Thoracic aorta (tissue), 2 donors: ENCODE measurements at places on chromosomes 1 and 21. TPM values are rescaled to one million over a fixed set of nuclear protein-coding genes. Genes with fewer than 3 reads are reported as not detected.
A peak's percentile ranks its signal among the peaks of the same experiment; 100 is the strongest.

DNA sequence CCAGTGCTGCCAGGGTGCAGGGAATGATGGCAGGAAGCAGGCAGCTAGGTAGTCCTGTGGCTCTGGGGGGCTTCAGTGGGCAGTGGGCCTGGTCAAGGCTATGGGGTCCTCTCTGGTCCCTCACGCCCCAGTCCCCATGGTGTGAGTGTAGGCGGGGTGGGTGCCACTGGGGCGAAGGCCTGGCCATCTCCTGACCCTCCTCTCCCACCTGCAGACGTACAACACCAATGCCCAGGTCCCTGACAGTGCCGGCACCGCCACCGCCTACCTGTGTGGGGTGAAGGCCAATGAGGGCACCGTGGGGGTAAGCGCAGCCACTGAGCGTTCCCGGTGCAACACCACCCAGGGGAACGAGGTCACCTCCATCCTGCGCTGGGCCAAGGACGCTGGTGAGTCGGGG lies 53.7 kb downstream of the ALPL start:
- no peaks in the 10 kb centered on the region for H3K36me3 ChIP-seq
- H3K27ac ChIP-seq, result no peak overlapping the region
- DNase-seq, result no peak
- H3K27me3 ChIP-seq, result no peaks in the 10 kb centered on the region
- H3K4me3 ChIP-seq, result no peak overlapping the region

DNA sequence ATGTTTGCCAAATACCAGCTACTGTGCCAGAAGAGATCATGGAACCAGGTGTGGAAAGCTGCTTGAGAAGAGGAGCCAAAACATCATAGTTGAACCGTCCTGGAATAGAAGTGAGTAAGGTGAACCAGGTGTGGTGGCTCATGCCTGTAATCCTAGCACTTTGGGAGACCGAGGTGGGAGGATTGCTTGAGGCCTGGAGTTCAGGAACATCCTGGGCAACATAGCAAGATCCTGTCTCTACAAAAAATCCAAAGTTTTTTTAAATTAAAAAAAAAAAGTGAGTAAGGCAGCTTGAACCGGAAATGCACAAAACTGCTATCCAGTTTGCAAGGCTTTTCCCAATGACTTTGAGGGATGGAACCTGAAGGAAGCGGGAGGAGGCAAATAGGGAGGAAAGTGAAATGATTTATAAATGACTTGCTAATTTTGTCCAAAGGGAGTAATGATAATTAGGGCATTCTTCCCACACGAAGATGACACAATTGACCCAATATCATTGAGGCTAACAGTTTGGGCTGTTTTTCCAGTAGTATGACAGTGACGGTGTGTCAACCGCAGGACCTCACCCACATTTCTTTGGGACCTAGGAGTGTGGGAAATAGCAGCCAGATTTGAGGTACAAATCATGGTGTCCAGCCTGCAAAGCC lies 1.5 kb upstream of the CNN3 start:
- H3K27me3 ChIP-seq, result no peaks in the 10 kb centered on the region
- H3K27ac ChIP-seq, result peak overlapping the region; percentile 99
- no peaks in the 10 kb centered on the region for H3K36me3 ChIP-seq
- peak overlapping the region; percentile 92 for H3K4me3 ChIP-seq
- no peak for DNase-seq

The SLC6A9 gene
- total RNA-seq, result 26.8 TPM

GRCh38 chr1:26717017-26717491 lies 21.2 kb downstream of the ARID1A start:
- H3K27me3 ChIP-seq, result no peaks in the 10 kb centered on the region
- no peak overlapping the region for H3K27ac ChIP-seq
- no peak overlapping the region for H3K4me3 ChIP-seq
- H3K36me3 ChIP-seq, result no peaks in the 10 kb centered on the region
- no peak for DNase-seq
- peaks cover 91% of the 10 kb centered on the region for H3K4me1 ChIP-seq

The LAMC1 gene
- total RNA-seq, result 273 TPM

- H3K27me3 ChIP-seq, result no peaks in the 10 kb centered on the region
- H3K36me3 ChIP-seq, result no peaks in the 10 kb centered on the region
- peaks cover 15% of the 10 kb centered on the region for H3K4me1 ChIP-seq
- H3K27ac ChIP-seq, result no peak overlapping the region
These were observed 128.7 kb downstream of the TLR5 start for GRCh38 chr1:223014142-223014873.

DNA sequence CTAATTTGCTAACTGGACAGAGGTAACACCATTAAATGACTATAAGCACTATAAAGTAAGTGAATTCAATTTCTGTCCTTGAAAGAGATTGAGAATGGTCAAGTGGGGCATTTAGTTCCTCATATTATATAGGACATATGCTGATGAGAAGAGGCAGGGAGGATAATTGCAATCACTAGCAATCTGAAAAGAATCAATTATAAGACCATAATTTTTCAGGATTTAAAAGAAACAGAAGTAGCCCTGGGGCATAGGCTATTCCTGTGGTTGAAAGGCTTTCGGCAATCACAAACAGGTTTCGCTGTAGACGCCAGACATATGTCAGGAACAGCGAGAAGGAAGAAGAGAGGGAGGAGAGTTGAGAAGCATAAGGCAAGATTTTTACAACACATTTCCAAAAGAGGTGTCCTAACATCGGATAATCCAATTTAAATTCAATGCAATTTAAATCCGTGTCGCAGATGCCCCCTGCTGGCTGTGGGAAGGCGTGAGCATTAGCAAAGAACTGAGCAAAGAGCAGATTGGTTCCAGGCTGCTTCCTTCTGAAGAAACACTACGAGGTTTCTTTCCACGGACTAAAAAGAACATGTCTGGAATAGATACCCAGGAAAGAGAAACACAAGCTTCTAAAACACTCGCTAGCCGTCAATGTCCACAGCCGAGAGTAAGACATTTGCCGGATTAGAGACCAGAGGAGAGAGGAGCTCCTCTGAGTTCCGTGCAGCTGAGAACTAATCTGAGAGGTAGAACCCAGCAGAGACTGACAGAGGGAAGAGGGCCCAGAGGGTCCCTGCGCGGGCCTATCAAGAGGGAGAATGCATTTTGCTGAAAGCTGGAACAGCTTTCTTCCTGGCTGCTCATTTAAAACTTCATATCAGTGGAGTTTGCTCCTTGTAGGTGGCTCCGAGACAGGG lies 27.9 kb downstream of the RGS5 start:
- peak overlapping the region; percentile 87 for H3K27ac ChIP-seq
- H3K4me3 ChIP-seq, result peak overlapping the region; percentile 56
- DNase-seq, result peak; percentile 31
- H3K4me1 ChIP-seq, result peaks cover 96% of the 10 kb centered on the region
- no peaks in the 10 kb centered on the region for H3K36me3 ChIP-seq

- no peaks in the 10 kb centered on the region for H3K4me1 ChIP-seq
- H3K36me3 ChIP-seq, result peaks cover 7% of the 10 kb centered on the region
- H3K27me3 ChIP-seq, result no peaks in the 10 kb centered on the region
- no peak overlapping the region for H3K27ac ChIP-seq
- no peak overlapping the region for H3K4me3 ChIP-seq
These were observed 84.4 kb downstream of the ADARB1 start for GRCh38 chr21:45158491-45159423.

- H3K27me3 ChIP-seq, result no peaks in the 10 kb centered on the region
- H3K36me3 ChIP-seq, result no peaks in the 10 kb centered on the region
- no peak overlapping the region for H3K4me3 ChIP-seq
- H3K4me1 ChIP-seq, result no peaks in the 10 kb centered on the region
- no peak for DNase-seq
These were observed 58.4 kb downstream of the PLEKHA6 start for GRCh38 chr1:204301171-204301957.

The ERICH3 gene
- not detected for total RNA-seq

GRCh38 chr21:38830671-38831525 lies 25.2 kb downstream of the ETS2 start:
- H3K4me1 ChIP-seq, result peaks cover 15% of the 10 kb centered on the region
- no peak for DNase-seq
- no peak overlapping the region for H3K27ac ChIP-seq
- H3K4me3 ChIP-seq, result no peak overlapping the region
- no peaks in the 10 kb centered on the region for H3K27me3 ChIP-seq

The USP1 gene
- total RNA-seq, result 19.8 TPM

GRCh38 chr1:99544328-99544727 lies 101.6 kb upstream of the PALMD start:
- no peaks in the 10 kb centered on the region for H3K27me3 ChIP-seq
- no peaks in the 10 kb centered on the region for H3K36me3 ChIP-seq
- no peak overlapping the region for H3K27ac ChIP-seq
- H3K4me3 ChIP-seq, result no peak overlapping the region

The CD1D gene
- 1.9 TPM for total RNA-seq

The KRTAP11-1 gene
- not detected for total RNA-seq

The GCLM gene
- 28.4 TPM for total RNA-seq

The KIRREL1 gene
- total RNA-seq, result 111 TPM

- H3K36me3 ChIP-seq, result no peaks in the 10 kb centered on the region
- no peak for DNase-seq
- no peaks in the 10 kb centered on the region for H3K4me1 ChIP-seq
- no peak overlapping the region for H3K4me3 ChIP-seq
- no peak overlapping the region for H3K27ac ChIP-seq
These were observed 6.2 kb downstream of the HPCAL4 start for GRCh38 chr1:39685071-39685470.

The SPRR2A gene
- not detected for total RNA-seq

The SERPINC1 gene
- total RNA-seq, result not detected

The C2CD4D gene
- total RNA-seq, result not detected

GRCh38 chr1:86503406-86504136 lies 34.8 kb downstream of the CLCA1 start:
- no peaks in the 10 kb centered on the region for H3K36me3 ChIP-seq
- no peaks in the 10 kb centered on the region for H3K27me3 ChIP-seq
- H3K4me3 ChIP-seq, result peak overlapping the region; percentile 66
- no peak for DNase-seq
- H3K27ac ChIP-seq, result no peak overlapping the region
- H3K4me1 ChIP-seq, result peaks cover 7% of the 10 kb centered on the region

DNA sequence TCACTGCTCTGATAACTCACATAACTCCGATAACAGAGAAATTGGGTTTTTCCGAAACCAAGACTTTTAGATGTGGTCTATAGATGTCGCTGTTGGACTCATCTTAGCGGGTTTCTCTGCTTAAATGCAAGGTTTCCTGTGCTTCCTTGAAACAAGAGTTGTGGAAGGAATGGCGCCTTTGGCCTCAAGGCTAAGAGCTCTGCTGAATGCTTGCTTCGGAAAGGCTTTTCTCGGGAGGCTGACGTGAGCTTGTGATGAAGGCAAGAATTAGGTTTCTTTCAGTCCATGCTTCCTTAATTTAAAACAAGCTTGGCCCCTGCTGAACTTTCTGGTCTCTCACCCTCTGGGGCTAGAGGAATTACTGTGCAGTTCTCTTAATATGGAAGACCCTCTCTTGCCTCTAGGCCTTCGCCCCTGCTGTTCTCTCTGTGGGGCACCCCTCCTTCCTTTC lies 113.5 kb downstream of the MAP3K21 start:
- H3K27me3 ChIP-seq, result no peaks in the 10 kb centered on the region
- H3K36me3 ChIP-seq, result no peaks in the 10 kb centered on the region
- H3K27ac ChIP-seq, result no peak overlapping the region
- no peak overlapping the region for H3K4me3 ChIP-seq
- no peak for DNase-seq
- no peaks in the 10 kb centered on the region for H3K4me1 ChIP-seq

- DNase-seq, result no peak
- H3K27me3 ChIP-seq, result no peaks in the 10 kb centered on the region
- H3K4me3 ChIP-seq, result no peak overlapping the region
These were observed 881.4 kb upstream of the B3GALT2 start for GRCh38 chr1:194067772-194068171.

The PRSS38 gene
- total RNA-seq, result not detected

DNA sequence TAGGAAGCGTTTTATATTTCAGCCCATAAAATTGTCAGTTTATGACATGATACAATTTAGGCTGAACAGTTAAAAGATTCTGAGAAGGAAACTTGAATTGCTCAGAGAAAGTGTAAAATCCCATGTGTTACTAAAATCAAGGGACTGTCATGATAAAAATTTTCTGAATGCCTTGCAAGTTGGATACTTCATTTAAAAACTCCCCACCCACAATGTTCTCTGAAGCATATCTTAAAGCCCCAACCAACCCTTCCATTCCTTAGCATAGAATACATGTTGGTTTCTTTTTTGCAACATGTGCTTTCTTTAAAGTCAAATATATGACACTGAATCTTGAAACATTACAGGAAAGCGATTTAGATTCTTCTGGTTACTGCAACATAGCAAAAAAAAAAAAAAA lies 97.4 kb downstream of the MRPL39 start:
- no peak overlapping the region for H3K4me3 ChIP-seq
- no peaks in the 10 kb centered on the region for H3K36me3 ChIP-seq
- no peaks in the 10 kb centered on the region for H3K27me3 ChIP-seq
- DNase-seq, result no peak

DNA sequence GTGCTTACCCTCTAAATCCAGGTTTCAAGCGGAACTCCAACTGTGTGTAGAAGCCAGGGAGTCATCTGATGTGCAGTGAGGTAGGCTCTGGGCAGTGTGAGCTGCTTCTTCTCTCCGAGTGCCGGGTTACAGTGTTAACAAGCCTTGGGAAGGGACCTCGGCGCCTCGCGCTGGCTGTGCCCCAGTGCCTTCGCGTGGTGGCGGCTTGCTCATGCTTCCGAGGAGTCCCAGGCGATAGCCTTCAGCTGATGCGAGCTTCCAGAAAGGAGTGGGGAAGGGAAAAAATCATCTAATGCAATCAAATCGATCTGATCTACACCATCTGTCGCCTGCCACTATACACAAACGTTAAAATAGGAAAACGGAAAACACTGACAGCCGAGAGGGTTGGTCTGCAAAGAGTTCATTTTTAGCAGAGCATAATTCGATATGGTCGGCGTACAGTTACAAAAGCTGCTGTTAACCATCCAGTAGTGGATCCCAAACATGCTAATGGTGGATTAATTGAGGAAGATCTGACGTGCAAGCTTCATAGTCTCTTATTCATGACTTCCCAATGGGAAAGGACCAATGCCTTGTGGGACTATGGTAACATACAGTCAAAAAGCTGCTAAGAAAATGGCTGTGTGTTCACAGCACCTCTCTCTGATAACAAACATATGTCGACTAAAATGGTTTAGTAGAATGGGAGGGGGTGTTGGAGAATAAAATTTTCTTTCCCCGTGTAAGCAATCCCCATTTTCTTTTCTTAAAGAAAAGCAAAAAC lies 128.7 kb upstream of the DPYD start:
- no peak overlapping the region for H3K4me3 ChIP-seq
- H3K4me1 ChIP-seq, result peaks cover 27% of the 10 kb centered on the region
- H3K27me3 ChIP-seq, result no peaks in the 10 kb centered on the region
- no peak for DNase-seq

- H3K27me3 ChIP-seq, result no peaks in the 10 kb centered on the region
- H3K27ac ChIP-seq, result peak overlapping the region; percentile 83
- peaks cover 58% of the 10 kb centered on the region for H3K4me1 ChIP-seq
- DNase-seq, result no peak
- H3K4me3 ChIP-seq, result peak overlapping the region; percentile 69
- H3K36me3 ChIP-seq, result no peaks in the 10 kb centered on the region
These were observed 1.2 kb upstream of the VWA1 start for GRCh38 chr1:1434131-1434823.
